NCI-H526 (cell line): ENCODE measurements at places on chromosomes 12 and 14.
A peak's percentile ranks its signal among the peaks of the same experiment; 100 is the strongest.

GRCh38 chr14:74703043-74703442, 9.8 kb downstream of the AREL1 start:
- no peak for DNase-seq

DNA sequence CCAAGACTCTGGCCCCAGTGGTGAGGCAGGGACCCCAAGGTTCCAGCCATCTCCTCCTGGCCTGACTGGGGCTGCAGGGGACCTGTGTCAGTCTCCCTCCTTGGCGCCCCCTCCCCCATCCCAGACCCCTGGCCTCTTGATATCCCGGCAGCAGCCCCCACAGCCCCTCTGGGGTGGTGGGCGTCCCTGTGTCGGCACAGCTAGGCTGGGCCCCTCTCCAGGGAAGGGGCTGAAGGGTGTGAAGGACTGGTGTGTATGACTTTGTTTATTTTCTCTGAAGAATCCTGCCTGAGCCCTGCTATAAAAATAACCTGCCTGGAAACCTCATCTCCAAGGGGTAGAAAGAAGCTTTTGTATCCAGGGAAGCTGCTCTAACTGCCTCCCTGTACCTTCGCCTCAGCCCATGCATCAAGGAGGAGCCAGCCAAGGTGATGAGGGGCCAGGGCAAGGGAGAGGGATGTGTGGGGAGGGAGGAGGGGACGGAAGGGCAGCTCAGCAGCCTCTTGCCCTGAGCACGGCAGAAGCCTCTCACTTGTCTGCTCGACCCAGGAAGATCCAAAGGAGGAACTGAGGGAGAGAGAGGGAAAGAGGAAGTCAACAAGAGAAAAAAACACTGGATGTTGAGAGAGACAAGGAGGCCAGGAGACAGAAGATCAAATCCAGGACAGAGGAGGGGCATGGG, 25.4 kb upstream of the COL2A1 start:
- peak; percentile 50 for DNase-seq

GRCh38 chr14:104137297-104138097, 890 bp upstream of the KIF26A start:
- DNase-seq, result peak; percentile 84

DNA sequence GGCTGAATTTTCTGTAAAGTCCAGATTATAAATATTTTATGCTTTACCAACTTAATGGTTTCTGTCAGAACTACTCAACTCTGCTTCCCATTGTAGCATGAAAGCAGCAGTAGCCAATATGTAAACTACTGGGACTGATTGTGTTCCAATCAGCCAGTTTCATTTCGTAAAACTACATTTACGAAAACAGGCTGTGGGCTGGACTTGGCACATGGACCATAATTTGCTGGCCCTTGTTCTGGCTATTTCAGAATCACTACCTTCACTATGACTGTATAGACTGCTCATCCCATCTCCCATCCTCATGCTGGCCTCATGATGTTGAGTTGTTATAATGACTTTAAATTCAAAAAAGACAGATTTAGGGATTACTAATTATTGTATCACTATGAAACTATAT, 38.7 kb downstream of the FAR2 start:
- DNase-seq, result no peak

GRCh38 chr12:93176610-93177126, 201.1 kb upstream of the NUDT4 start:
- DNase-seq, result no peak

- DNase-seq, result no peak
Observed at GRCh38 chr12:78290606-78291345, 460.1 kb downstream of the NAV3 start.

GRCh38 chr14:77107228-77107627, 9.2 kb downstream of the CIPC start:
- no peak for DNase-seq

GRCh38 chr12:120956579-120957300, 21.6 kb upstream of the HNF1A start:
- peak; percentile 40 for DNase-seq

- no peak for DNase-seq
Observed at GRCh38 chr12:6382371-6382770, 1.6 kb upstream of the LTBR start.
